ENCODE measurements at places on chromosomes 1 and 21. TPM values are rescaled to one million over a fixed set of nuclear protein-coding genes. Genes with fewer than 3 reads are reported as not detected.

GRCh38 chr1:43357251-43357650 lies 1.5 kb upstream of the CDC20 start:
- no peak for DNase-seq

DNA sequence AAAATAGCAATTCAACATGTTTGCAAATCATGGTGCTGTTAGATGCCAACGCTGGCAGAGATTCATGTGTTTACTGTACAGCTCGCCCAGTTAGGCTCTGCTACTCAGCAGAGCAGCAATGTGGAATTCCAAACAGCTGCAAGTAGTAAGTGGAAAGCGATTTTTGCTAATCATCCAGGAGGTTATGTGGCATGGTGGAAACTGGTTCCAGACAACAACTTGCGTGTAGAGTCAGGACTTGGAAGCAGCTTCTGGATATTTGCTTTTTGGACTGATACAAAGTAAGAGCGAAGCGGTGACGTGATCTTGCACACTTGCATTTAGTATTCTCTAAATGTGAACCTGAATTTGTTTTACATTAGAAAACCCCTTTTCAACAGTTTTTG lies 27.1 kb upstream of the HHAT start:
- DNase-seq, result peak; percentile 55

GRCh38 chr21:28431527-28432200 lies 561.0 kb downstream of the LTN1 start:
- no peak for DNase-seq

- no peak for DNase-seq
Measured at GRCh38 chr1:186865857-186866256, 37.1 kb downstream of the PLA2G4A start.

GRCh38 chr1:160077486-160077885 lies 3.9 kb upstream of the KCNJ9 start:
- no peak for DNase-seq

ATP1A4 gene
- 0.26 TPM for total RNA-seq

- peak; percentile 87 for DNase-seq
Measured at GRCh38 chr1:8396083-8396785, 78.3 kb downstream of the SLC45A1 start.

OR2M2 gene
- not detected for total RNA-seq

- no peak for DNase-seq
Measured at GRCh38 chr1:62058956-62059355, 135.7 kb upstream of the L1TD1 start.

SPATA1 gene
- total RNA-seq, result 1.7 TPM

DNA sequence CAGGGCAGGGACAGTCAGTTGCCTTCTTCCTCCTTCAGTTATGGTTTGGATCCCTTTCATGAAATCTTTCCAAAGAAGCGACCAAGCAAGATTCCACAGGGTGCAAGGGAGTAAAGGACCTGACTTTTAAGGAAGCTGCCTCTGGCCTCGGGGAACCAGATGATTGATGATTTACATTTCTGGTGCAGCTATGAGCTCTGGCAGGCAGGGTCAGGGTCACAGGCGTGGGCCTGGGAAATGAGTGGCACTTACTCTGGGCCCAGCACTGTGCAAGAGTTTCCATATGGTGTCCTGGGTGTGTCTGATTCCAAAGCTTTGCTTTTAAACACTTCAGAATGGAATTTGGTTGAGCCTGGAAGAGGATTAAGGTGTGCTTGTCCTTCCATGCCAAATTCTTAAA lies 7.2 kb upstream of the CRABP2 start:
- peak; percentile 36 for DNase-seq

- DNase-seq, result peak; percentile 17
Measured at GRCh38 chr1:76124196-76124595, 49.6 kb downstream of the ST6GALNAC3 start.

DNA sequence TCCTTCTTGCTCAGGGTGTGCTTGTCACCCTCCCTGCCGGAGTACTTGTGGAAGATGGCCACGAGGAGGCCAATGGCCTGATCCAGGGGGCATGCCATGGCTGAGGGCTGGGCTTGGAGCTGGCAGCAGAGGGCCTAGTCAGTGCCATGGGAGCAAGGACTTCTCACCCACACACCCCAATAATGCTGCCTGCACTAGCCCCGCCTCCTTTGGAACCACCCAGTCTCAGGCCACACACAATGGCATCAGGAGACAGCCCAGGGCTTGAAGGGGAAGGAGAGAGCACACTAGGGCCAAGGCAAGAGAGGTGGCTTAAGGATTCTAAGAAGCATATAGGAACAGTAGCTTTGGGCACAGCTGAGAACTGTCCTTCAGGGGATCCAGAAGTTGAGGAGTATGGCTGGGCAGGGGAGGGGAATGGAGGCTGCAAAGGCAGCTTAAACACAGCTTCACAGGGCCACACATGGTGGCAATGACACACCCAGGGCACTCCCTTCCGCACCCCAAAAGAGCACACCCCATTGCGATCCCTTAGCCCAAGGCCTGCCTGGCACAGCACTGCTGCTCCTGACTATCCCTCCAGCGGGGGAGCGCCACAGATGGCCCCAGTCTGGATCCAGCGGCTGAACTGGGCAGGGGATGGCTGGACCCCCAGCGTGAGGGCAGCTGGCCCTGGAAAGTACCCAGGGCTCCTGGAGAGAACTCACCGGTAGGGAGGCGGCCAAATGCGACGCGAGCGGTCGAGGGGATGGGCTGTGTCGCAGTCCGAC lies at the start of gene S100A6:
Gene S100A6 (minus strand): TSS at position 750 of the 770 bp plus-strand sequence. CDS start 652 bp downstream, at position 98.
- DNase-seq, result peak; percentile 28

- DNase-seq, result no peak
Measured at GRCh38 chr1:106249810-106250209, 806.7 kb upstream of the PRMT6 start.

GRCh38 chr1:108320849-108321248 lies 77.0 kb upstream of the NBPF4 start:
- DNase-seq, result no peak

DNA sequence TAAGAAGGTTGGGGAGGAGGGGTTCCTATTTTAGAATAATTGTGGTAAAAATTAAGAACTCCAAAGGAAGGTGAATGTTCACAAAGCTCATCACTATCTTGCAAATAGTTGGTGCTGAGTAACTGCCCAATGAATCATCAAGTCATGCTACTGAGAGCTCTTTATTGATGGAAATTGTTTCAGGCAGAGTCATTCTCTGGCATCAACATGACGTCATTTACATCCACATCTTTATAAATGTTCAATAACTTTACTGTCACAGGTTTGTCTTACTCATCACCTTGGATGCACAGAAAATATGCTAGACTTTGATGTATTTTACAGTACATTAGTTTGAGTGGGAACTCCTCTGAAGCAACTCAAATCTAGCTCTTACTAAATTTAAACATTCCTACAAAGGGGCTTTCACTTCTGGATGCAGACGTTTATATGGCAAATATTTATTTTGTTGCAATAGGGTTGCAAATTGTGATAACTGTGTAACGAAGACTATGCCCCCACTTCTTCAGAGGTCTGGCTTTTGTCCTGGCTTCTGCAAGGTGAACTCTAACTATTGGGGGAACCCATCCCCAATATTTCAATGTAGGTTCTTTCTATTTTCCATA lies 273.7 kb upstream of the AJAP1 start:
- peak; percentile 85 for DNase-seq

ZNF436 gene
- 32.6 TPM for total RNA-seq

- DNase-seq, result no peak
Measured at GRCh38 chr1:156970017-156970416, 49.6 kb downstream of the LRRC71 start.

RXFP4 gene
- not detected for total RNA-seq

- DNase-seq, result no peak
Measured at GRCh38 chr1:192436441-192437078, 119.8 kb downstream of the RGS21 start.

DNA sequence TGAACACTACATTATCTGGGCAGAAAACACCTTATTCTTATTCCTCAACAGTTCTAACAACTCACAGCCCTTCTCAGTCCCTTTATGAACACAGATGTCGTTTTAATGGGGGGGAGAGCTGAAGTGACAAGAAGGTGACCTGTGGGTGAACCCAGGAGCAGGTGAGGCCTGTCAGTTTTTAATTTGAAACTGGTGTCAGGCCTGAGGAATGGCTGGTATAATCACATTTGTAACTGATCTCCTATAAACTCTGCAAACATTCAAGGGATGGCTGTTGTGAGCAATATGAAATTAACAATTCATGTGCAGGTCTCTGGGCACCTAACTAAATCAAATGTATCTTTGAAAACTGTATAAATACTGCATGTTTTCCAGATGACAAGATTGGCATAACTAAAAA lies 362.1 kb upstream of the NR5A2 start:
- no peak for DNase-seq

CLDN8 gene
- total RNA-seq, result not detected

MRPS14 gene
- 31.3 TPM for total RNA-seq

DNA sequence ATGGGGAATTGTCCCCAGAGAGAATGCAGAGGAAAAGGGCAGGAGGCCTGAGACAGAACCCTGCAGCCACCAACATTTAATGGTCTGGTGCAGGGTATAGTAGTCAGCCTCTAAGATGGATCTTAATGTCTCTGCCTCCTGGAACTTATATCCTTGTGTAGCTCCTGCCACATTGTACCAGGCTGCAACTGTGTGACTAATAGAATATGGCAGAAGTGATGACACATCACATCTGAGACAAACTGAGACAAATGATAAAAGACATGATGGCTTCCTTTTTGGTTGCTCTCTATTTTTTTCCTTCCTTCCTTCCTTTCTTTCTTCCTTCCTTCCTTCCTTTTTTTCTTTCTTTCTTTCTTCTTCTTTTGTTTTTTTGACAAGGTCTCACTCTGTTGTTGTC lies 37.1 kb upstream of the CYP4B1 start:
- DNase-seq, result no peak

GBP7 gene
- not detected for total RNA-seq

All from fibroblast of lung (primary cell).